NCI-H774 (cell line): ENCODE measurements at places on chromosomes 2 and 18.

DNA sequence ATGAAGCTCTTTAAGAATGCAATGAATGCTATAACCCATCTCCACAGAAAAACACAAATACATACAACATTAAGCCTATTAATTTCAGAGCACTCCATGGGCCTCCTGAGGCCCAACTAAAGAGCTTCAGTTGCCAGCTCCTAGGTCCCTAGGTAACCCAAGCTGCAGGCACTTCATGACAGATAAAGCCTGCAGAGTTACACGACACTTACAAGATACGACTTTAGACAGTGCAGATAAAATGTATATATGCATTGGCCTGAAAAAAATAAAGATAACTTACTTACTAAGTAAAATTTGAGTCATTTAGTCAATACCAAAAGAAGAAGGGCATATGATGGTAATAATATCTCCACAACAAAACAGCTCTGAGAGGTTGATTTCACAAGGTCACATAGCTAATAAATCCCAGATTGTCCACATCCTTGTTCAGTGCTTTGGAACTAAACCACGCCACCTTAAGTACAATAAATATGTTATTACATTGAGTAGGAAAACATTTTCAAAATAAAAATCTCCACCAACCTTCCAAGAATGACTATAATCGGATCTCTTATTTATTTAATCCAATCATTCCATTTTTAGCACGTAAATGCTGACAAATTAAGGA lies 3.4 kb downstream of the MAP4K3 start:
- no peak for DNase-seq

GRCh38 chr2:67867735-67868134 lies 195.1 kb downstream of the C1D start:
- DNase-seq, result no peak

- no peak for DNase-seq
Observed at GRCh38 chr18:12154361-12154760, 60.7 kb downstream of the ANKRD62 start.

DNA sequence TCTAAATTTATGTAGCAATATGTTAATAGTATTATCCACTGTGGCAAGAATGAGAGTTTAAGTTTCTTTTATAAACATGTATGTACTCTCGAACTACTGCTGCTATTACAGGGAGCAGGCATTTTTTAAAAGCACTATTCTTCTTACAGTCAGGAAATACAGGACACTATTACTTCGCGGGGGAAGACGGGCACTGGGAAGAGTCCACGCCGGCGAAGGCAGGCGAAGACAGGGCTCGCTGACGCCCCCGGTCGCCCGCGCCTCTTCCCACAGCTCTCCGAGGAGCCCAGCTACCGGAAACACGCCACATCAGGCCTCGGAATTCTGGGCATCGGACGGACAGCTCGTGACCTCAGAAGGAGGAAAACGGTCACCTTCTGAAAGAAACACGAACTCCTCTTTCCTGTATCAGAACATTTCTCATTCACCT lies 90.2 kb downstream of the FAM161A start:
- DNase-seq, result peak; percentile 84

DNA sequence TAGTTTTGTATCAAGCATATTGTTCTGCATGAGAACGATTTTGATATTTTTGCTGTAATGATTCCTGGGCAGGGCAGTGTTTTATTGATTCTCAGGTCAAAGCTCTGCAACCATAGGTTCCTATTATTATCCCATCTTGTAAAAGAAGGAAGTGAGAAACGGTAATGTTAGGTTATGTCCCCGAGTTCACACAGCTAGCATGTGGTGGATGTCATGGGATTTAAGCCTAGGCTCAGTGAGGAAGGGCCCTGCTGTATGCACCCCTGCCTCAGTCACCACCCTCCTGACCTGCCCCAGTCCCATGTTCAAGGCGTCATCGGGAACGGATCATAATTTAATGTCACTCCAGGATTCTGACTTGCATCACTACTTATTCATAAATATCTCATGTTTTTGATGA lies 10.7 kb downstream of the ACP1 start:
- DNase-seq, result no peak

GRCh38 chr2:215772634-215773563 lies 240.5 kb downstream of the MREG start:
- no peak for DNase-seq

- peak; percentile 95 for DNase-seq
Observed at GRCh38 chr2:66434679-66435548, at the start of gene MEIS1. TSS of gene MEIS1 (plus strand) at chr2:66435125. CDS start at chr2:66435857, 732 bp downstream.

DNA sequence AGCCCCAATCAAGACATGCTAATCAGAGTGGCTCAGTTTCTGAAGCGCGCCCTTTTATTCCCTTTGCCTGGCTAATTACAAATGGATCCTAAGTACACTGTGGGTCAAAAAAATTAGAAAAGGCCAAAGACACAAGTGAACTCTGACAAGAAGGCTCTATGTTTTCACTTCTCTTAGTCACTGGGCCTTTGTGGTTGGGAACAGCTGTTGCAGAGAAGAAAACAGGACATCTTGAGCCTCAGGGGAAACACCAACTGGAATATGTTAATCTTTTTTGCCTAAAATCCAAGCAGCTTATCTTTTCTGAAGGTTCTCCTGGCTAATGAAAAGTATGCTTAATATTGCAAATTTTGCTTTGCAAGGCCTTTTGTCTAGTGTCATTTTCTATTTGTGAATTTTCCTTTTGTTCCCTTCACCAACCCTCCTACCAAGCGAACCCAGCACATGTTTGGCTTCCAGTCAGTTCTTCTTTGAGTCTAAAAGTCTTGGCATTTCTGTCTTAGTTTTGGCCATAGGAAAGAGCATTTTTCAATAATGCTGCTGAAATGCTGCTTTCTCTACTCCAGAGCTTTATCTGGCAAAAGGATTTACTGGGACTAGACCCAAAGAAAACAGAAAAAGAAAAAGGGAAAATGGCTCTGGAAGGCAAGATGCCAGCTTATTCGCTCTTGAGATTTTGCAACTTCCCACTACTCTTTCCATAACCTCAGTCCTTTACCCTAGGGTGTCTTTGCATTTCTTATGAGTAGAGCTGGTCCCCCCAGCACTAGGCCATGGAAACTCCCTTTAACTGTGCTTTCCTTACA lies 440.2 kb upstream of the ST6GAL2 start:
- no peak for DNase-seq
